Activated naive CD8-positive, alpha-beta T cell treated with anti-CD3 and anti-CD28 coated beads for 36 hours (primary cell): ENCODE measurements at places on chromosomes 1 and 21.

DNA sequence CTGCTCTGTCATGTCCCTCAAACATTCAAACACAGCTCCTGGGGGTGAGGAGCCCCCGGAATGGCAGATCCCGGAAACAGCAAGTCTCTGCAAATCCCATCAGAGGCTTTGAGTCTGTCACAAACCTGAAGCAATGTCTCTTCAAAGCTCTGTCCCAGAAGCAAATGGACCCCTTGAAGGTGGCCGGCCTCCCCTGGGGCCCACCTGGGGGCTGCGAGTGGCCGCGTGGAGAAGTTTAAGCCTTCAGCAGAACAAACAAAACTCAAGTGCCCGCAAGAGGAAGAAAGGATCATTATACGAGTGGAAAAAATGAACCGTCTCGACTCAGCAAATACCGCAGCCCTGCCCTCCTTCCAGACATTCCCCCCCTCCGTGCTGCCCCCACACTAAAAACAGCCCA, 53.3 kb downstream of the PRDM16 start:
- DNase-seq: no peak

- no peak for DNase-seq
Measured at GRCh38 chr1:7993593-7994479, 32.3 kb downstream of the ERRFI1 start.

DNA sequence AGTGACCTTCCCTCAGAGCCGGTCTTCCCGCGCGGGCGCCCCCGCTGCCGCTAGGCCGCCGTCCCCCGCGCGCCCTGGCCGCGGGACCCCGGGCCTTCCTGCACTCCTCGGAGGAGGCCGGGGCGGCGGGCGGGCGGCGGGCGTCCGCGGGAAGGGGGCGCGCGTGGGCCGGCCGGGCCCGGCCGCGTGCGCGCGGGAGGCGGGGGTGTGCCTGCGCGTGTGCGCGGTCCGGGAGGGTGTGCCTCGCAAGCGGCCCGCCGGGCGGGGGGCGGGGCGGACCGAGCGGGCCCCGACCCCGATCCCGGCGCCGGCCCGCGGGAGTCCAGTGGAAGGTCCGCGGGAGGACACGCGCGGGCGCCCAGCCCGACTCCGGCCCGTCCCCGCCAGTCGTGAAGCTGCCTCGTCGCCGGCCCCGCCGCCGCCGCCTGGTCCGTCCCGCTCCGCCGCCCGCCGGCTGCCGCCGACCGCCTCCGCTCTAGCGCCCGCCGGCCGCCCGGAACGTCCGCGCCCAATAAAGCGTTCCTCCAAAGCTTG, 438 bp downstream of the MRPS6 start:
- DNase-seq: peak; percentile 55

- no peak for DNase-seq
Measured at GRCh38 chr1:217097819-217098218, 374.6 kb upstream of the ESRRG start.

- peak; percentile 71 for DNase-seq
Measured at GRCh38 chr1:112954945-112955772, 837 bp downstream of the SLC16A1 start.

GRCh38 chr1:202723708-202724107, 13.5 kb upstream of the SYT2 start:
- no peak for DNase-seq

GRCh38 chr1:150775276-150775675, 9.7 kb upstream of the CTSS start:
- DNase-seq: no peak

- DNase-seq: no peak
Measured at GRCh38 chr1:169298441-169298840, 69.2 kb downstream of the NME7 start.

GRCh38 chr1:109609881-109610280, 9.5 kb downstream of the GNAT2 start:
- no peak for DNase-seq

GRCh38 chr1:40709100-40709801, 17.7 kb downstream of the NFYC start:
- DNase-seq: peak; percentile 59

GRCh38 chr1:118291661-118292060, 106.6 kb upstream of the SPAG17 start:
- no peak for DNase-seq

DNA sequence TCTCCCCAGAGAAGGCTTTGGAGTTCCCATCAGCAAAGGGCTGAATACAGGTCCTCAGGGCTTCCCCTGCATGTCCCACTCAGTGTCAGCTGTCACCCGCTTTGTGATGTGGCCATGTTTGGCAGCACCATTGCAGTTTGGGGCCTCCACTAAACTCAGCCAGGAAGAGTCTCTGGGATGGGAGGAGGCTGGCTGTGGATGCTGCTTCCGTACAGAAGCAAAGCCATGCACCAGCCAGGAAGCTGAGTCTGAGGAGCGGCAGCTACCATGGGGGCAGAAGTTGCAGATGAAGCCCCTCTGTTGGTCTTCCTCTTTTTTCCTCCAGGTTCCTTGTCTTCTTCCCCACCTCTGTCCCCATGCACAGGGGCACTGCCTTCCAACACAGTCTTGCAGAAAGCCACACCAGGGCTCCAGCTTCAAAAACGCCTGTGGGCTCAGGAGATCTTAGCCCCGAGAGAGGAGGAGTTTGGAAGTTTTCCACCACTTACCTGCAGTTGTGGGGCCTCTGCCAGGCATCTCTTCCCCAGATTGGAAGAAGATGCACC, 416.8 kb downstream of the NPHP4 start:
- no peak for DNase-seq

GRCh38 chr21:21101911-21102310, 103.7 kb downstream of the NCAM2 start:
- no peak for DNase-seq

GRCh38 chr1:193419295-193419694, 232.9 kb upstream of the B3GALT2 start:
- DNase-seq: no peak

DNA sequence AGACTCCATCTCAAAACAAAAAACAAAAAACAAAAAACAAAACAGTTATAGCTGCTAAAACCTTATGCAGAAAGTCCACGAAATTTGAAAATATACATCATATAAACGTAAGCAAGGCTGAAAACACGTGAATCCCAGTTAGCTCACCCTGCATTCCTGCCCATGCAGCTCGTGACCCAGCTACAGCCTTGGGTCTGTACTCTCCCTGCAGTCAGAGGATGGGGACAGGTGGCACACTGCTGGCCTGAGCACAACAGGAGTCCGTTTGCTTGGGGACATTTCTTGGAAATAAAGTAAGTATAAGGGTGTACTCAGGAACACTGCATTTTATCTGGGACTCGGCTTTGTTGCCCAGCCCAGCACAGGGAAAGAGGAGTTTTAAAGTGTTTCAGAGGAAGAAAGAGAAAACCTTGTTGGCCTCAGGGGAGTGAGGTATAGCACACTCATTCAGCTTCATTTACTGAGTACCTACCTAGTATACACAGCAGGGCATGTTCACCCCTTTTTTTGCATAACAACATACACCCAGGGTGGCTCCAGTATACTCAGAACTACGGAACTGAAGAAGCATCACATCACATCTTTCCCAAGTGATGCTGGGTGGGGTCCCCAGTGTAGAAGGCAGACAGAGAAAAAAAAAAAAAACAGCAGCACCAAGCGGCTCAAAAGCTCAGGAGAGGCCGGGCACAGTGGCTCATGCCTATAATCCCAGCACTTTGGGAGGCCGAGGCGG, 44.1 kb downstream of the CAPZB start:
- no peak for DNase-seq

DNA sequence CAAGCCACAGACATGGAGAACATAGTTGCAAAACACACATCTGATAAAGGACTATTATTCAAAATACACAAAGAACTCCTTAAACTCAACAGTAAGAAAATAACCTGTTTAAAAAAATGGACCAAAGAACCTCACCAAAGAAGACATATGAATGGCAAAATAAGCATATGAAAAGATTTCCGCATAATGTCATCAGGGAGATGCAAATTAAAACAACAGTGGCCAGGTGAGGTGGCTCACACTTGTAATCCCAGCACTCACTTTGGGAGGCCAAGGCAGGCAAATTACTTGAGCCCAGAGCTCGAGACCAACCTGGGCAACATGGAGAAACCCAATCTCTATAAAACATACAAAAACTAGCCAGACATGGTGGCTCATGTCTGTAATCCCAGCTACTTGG, 50.4 kb downstream of the PRPF38A start:
- no peak for DNase-seq

DNA sequence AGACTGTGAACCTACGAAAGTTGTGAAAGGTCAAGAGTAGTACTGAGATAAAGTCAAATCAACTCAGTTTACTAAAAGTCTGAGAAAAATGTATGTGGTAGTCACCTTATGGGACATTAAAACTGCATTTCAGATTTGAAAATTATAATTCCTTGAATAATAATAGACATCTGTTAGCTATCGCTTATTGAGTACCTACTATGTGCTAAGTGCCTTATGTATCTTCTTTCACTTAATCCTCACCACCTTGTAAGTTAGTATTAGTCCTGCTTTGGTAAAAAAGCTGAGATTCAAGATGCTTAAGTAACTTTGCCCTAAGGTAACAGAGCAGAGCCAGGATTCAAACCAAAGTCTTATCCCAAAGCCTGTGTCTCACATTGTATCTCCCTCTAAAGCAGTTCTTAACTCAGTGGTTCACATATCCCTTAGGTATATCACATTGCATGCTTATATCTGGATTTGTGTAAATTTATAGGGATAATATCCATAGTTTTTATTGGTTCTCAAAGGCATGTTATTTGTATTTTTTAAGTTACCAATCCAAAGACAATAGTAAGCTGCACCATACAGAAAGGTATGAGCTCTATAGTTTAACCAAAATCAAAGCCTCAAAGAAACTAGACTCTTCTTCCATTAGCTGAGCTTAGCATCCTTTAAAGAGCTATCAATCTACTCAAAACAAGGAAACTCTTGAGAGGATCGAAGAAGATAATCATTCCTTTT, 865 bp downstream of the PIGC start:
- no peak for DNase-seq

- DNase-seq: no peak
Measured at GRCh38 chr1:103576065-103576464, 4.7 kb downstream of the AMY2B start.

- no peak for DNase-seq
Measured at GRCh38 chr1:14653461-14653960, 55.0 kb downstream of the KAZN start.

- DNase-seq: peak; percentile 9
Measured at GRCh38 chr21:41564871-41565274, 56.9 kb upstream of the TMPRSS2 start.

- no peak for DNase-seq
Measured at GRCh38 chr1:185324118-185324517, 7.1 kb upstream of the IVNS1ABP start.

GRCh38 chr1:150121236-150121862, 28.4 kb upstream of the PLEKHO1 start:
- DNase-seq: no peak

- DNase-seq: no peak
Measured at GRCh38 chr21:21230672-21231071, 232.5 kb downstream of the NCAM2 start.

- peak; percentile 49 for DNase-seq
Measured at GRCh38 chr21:46457801-46458314, 833 bp upstream of the DIP2A start.

- no peak for DNase-seq
Measured at GRCh38 chr1:214247501-214248041, 33.4 kb upstream of the SMYD2 start.

DNA sequence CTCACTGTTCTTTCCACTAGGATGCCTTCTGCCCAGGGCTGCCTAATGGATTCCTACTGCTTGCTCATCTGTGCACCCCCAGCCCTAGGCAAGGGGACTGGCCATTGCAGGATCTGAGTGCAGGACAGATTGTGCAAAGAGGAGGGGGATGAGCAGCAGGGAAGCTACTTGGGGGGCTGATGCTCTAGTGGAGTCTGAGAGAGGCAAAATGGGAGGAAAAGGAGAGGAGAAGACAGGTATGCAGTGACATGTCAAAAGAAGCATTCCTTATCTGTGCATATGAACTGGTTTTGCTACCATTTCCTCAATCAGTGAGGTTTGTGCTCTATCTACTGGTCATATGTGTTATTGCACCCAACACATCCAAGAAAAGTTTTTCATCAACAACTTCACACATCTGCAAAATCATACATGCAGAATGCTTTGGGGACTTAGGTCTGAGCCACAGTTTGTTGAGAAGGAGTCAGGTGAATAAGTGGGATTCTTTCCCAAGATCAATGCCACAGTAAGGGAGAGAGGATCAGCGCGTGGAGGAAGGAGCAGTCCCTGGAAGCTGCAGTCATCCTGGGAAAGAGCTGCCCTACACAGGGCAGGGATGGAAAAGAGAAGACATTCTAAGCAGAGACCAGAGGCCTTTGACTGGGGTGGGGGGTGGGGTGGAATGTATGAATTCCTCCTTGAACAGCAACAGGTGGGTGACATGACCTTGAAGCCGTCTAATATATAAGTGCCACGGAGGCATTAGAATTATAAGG, 14.4 kb downstream of the SLC5A9 start:
- DNase-seq: no peak

GRCh38 chr21:32814528-32814927, 43.0 kb upstream of the PAXBP1 start:
- no peak for DNase-seq

DNA sequence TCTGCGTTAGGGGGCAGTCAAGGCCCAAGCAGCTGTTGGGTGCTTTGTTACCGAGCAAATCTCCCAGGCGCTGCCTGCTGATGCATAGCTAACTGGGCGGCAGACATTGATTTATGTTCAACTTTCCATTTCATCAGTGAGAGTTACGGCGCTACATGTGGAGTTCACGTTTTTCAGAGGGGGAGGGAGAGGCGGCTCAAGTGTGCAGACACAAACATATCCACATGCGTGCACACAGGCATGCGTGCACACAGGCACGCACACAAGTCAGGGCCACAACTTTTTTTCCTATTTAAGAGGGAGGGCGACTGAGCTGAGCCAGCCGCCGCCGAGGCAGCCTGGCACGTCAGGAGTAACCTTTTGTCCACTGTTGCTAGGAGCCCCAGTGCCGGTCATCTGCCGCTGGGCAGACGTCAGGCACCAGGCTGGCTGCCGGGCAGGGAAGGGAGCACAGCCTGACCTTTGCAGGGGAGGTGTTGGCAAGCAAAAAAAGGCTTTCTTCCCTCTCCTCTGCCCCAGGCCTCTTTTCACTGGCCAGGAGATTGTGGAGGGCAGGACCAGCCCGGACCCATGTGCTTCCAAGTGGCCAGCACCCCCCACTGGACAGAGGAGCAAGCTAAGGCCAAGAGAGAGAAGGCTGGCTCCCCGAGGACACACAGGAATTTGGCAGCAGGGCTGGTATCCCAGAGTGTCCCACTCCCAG, 73.3 kb downstream of the MRPL37 start:
- no peak for DNase-seq

- DNase-seq: peak; percentile 70
Measured at GRCh38 chr1:204431310-204432184, 19.9 kb upstream of the PPP1R15B start.

DNA sequence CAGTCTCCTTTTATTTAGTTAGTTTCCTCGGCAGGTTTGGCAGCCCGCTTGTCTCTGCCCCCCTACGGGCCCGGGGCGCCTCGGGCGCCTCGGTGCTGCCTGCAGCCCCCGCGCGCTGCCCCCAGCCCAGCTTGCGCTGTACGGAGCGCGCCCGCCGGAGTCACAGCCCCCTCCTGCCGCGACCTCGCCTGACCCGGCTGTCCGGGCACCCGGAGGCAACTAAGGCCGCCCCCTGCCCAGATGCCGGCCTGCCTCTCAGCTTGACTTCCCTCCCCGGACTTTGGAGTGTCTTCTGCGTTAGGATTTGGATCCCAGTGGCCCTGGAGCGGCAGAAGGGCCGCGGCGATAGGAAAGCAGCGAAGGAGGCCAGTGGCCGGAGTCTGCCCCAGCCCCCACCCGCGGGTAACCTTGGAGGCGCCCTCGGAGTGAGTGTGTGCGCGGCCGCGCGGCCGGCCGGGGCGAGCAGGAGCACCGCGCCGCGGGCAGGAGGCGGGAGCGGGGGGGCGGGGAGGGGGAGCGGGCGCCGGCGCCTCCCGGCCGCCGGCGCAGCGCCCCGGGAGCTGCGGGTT, 7.6 kb downstream of the CDKN2C start:
- no peak for DNase-seq
